Fibroblast of mammary gland (primary cell): ENCODE measurements at places on chromosomes 6 and 20.

DNA sequence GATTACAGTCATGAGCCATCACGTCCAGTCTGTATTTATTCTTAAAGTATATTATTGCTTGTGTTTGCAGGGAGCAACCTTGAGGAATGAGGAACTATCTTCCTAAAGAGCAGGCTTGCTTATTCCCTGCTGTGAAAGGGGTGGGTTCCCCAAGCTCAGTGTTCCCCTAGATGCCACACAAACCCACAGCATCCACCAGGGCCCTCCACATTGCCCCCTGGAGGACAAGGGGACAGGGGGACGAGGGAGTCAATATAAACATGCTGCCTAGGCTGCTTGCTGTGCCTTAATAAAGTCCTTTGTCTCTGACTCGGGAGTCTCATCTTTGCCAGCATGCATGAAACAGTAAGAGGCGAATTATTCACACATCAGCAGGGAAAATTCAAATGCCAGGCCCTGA, 8.0 kb upstream of the IDH3B start:
- DNase-seq, result no peak

DNA sequence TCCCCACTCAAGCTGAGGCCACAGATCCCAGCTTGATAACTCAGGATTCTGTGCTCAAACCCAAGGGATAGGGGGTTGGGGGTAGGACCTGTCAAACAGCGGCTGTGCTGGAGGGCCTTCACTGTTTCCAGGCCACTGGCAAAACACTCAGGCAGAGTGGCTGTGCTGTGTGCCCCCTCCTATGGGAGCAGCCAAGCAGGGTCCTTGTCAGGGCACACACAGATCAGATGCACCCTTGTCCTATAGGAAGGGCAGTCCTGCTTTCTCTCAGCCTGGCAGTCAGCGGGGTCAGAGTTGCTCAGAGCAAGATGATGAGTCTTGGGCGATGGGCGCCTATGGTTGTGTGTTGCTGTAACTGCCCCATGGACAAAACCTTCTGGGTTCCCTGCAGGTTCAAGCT, 554.8 kb downstream of the TBC1D32 start:
- no peak for DNase-seq

DNA sequence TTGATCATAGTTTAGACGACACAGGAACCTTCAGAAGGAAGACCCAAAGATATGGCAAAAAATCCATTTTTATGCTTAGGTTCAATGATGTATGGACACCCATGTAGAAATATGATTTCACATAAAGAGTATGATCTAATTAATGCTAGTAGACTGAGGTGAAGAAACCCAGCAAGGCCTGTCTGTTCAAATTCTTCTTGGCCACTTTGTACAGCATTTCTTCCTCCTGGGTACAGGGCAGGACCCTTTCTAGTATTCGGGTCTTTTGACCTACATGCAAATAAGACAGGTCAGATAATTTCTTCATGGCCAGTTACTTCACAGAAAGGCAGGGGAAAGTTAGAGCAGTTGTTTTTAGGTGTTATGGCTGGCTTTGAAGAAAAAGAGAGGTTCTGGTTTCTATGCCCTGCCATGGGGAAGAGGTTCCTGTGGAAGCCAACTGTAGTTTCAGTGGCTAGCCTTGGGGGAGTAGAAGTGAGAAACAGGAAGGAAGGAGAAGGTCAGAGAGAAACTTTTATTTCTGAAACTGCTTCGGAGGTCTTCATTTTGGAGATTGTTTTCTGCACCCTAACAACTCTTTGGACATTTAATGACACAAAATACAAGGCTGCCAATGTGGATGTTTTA, 208.3 kb downstream of the PTPRK start:
- no peak for DNase-seq

DNA sequence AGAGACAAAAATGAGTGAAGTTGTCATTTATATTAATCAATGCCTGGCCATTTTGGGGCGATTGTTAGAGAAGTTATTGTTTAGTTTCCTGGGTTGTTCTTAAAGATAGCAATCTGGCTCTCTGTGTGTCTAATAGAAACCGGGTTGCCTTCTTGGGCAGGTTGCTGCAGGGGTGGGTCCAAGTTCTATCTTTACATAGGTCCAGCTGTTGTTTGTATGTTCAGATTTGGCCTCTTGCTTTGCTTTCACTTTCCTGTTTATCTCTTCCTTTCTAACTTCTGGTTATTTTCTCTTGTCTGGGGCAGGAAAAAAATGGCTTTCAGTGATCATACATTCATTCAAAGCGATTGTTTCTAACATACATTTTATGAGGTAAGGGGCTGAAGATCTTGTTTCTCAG, 128.4 kb upstream of the NOX3 start:
- no peak for DNase-seq

DNA sequence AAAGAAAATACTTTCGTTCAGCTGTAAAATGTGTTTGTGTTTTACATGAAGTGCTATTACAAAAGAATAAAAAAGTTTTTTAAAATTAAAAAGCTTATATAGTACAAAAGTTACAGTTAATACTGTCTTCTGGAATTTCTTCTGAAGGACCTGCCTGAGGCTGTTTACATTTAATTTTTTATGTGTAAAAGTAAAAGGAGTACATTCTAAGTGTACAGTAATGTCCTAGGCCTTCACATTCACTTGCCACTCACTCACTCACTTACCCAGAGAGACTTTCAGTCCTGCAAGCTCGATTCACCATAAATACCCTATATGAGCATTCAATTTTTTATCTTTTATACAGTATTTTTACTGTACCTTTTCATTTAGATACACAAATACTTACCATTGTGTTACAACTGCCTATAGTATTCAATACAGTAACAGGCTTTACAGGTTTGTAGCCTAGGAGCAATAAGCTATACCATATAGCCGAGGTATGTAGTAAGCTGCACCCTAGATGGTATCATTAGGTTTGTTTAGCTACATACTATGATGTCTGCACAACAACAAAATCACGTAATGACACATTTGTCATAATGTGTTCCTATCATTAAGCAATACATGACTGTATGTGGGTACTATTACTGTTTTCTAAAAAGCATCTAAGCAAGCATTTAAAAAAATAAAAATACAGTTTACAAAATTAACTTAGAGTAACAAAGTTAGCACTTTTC, 33.0 kb downstream of the RNF146 start:
- peak; percentile 48 for DNase-seq

DNA sequence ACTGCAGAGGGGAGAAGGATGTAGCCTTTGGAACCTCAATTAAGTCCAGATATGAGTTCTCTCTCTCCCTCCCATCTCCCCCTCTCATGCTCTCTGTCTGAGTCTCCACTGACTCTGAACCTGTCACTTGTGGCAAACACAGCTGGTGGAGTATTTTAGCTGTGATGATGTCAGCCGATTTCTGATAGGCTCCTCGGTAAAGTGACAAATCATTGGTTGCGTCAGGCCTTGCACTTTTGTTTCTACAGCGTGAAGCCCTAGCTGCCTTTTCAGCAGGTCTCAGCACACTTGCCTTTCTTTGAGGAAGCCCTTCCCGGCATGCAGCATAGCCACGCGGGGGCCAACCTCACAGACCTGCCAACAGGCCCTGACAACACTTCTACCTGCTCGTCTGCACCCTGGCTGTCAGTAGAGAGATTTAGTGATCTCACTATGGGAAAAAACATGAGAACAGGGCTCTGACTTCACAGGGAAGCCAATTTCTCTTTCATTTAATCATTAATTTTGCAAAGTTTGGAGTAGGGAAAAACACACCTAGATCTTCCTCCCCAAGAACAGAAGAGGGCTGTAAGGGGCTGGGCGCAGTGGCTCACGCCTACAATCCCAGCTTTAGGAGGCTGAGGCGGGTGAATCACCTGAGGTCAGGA, 84.4 kb downstream of the GMPR start:
- peak; percentile 87 for DNase-seq

DNA sequence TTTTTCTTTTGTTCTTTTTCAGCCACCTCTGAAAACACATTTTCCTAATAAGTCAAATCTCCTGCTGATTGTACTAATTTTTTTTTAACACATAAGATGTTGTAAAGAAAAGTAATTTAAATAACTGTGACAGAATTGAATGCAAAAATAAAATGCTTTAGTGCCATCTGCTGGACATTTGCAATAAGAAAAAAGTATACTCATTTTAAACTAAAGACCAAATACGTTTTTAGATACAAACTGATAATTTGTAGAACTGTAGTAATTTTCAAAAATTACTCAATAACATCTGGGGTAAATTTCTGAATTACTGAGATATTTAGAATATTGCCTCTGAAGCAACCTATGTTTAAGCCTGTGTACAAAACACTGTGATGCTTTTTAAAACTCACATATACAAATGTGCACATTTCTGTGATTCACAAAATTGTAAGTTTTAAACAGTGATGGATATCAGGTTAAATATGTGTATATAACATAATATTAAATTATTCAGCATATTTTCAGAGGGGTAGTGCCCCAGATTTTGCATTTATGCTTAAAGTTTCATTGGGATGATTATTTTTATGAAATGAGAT, 198.7 kb downstream of the RIMS1 start:
- peak; percentile 28 for DNase-seq

- no peak for DNase-seq
These were observed 66.5 kb downstream of the DLGAP4 start for GRCh38 chr20:36372666-36373065.

DNA sequence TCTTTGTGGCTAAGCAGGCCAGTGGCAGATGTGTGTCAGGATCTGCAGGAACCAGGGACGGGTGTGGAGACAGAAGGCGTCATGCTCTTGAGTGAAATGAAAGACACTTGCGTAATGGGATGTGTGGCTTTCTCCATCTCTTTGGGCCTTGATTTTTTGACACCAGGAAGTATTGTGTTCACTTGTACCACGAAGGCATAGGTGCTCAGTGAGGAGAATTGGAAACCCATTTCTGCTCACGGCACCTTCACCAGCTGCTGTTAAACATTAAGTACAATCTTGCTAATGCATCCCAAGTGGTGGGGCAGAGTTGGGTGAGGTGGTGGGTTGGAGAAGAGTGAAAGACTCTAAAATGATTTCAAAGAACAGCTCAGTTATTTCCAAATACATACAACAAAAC, 30.0 kb downstream of the GJA10 start:
- no peak for DNase-seq

DNA sequence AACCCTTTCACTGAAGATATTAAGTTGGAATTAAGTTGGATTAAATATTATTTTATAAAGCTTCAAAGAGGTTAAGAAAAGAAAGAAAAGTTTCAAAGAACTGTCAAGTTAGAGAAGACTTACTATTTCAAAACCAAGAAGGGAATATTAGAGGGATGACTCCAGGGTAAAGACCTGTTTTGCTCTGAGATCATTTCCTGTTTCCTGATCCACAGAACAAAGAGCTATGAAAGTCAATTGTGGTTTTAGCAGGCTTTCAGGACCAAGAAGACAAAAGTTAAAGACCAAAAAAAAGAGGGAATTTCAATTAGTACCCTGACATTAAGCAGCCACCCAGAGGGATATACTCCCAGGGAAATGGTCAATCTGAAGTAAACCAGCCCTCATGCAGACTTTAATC, 19.4 kb downstream of the ESF1 start:
- no peak for DNase-seq

GRCh38 chr20:63295846-63296245, 2.9 kb downstream of the COL20A1 start:
- DNase-seq, result no peak

GRCh38 chr20:768426-768978, at the start of gene SLC52A3:
Gene SLC52A3 (minus strand): TSS chr20:768500. CDS start chr20:765774, 2,726 bp downstream.
- no peak for DNase-seq

- no peak for DNase-seq
These were observed 90.8 kb upstream of the FOXP4 start for GRCh38 chr6:41455410-41455809.

GRCh38 chr6:49531774-49532569, 18.5 kb upstream of the C6orf141 start:
- peak; percentile 78 for DNase-seq

- peak; percentile 6 for DNase-seq
These were observed 53.0 kb upstream of the NOP56 start for GRCh38 chr20:2599288-2600006.

DNA sequence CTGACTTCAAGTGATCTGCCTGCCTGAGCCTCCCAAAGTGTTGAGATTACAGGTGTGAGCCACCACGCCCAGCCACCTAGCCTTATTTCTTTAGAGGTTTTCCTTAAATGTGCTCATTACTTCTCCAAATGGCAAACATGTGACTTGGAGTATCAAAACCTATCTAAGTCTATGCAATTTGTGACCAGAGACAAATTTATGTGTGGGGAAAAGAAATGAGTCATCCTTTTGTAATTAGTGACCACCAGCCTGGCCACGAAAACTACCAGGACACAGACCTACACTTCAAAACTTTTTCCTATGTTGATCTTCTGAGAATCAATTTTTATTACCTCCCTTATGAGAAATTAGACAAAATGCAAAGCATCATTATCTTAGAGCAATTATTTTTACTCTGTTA, 64.6 kb upstream of the OGFRL1 start:
- DNase-seq, result peak; percentile 8

GRCh38 chr6:157552820-157553485, 172.0 kb downstream of the ZDHHC14 start:
- no peak for DNase-seq

DNA sequence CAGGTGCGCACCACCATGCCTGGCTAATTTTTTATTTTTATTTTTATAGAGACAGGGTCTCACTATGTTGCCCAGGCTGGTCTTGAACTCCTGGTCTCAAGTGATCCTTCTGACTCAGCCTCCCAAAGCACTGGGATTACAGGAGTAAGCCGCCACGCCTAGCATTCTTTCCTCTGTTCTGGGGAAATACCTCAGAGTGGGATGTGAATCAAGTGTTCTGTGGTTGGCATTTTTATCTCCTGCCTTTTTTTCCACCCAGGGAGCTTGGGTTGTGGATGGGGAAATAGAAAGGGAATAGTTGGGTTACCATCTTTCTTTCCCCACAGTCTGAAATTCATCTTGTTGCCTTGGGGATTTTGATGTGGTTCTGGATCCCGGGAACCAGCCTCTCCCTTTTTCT, 24.1 kb downstream of the TFAP2C start:
- no peak for DNase-seq
